ENCODE measurements at places on chromosomes 7 and 10. TPM values are rescaled to one million over a fixed set of nuclear protein-coding genes. Genes with fewer than 3 reads are reported as not detected.
A peak's percentile ranks its signal among the peaks of the same experiment; 100 is the strongest.

DNA sequence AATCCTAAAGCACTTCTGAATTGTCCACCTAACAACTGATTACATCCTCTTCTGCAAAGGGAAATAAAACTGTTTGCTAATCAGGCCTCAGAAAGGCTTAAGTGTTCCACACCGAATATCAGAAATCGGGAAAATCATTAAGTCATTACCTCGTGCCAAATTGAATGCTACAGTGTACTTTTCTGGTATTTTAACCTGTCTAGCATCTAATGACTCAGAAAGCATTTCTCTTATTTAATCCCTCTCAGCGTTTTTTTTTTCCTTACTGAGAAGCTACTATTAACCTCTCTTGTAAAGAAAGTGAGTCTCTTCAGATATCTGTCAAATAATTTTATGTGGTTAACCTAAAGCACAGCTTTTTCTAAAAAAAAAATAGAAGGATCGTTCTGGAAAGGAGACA lies 28.6 kb downstream of the VIM start:
- DNase-seq = no peak

- no peak for DNase-seq
Measured at GRCh38 chr7:156640949-156641485, 443 bp downstream of the RNF32 start.

DNA sequence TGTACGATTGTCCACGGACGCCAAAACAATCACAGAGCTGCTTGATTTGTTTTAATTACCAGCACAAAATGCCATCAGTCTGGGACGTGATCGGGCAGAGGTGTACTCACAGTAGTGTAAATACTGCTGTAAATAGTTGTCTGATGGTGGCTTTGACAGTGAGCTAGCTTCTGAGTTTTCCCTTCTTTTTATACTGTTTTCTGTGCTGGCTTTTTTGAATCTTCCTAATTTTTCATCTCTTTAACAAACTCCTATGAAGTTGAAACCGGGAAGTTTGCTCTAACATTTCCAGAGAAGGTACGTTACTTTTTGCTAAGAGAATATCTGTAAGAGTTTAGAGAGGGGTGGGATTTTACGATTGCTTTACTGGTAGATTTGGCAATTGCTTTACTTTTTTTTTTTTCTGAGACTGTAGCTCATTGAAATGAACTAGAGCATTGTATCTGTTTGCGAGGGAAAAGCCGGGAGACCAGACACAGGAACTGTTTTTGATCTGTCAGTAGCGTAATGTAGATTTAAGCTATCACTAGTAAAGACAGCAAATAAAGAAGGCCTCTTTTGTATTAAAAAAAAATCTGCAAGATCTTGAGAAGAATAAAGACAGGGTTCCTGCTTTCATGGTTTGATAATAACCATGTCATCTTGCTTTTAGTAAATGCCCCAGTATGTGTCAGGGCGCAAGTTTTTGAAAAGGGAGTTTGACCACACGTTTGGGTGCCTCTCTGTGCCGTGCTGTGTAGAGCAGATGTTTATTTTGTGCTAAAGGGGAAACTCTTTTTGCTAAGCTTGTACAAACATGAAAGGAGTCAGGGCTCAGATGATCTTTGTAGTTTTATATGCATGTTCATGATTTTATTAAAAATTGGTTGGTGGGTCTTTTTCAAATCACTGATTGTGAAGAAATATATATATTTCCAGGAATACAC lies 712 bp downstream of the FOXP2 start:
- DNase-seq = no peak

DNA sequence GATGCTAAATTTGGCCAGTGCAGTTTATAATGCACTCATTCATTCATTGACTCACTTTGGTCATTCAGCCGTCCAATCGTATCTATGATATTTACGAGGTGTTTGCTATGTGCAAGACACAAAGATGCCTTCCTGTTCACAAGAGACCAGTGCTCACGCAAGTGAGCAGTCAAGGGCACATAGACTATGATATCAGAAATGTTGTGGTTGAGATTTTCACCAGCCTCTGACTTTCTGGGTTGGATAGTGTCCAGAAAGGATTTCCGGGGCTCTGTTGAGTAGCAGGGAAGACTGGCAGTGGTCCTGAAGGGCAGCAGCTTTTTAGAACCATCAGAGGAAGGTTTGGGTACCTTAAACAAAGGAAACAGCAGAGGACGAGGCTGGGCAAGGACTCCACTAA lies 191.8 kb downstream of the GALNT17 start:
- DNase-seq = no peak

DNA sequence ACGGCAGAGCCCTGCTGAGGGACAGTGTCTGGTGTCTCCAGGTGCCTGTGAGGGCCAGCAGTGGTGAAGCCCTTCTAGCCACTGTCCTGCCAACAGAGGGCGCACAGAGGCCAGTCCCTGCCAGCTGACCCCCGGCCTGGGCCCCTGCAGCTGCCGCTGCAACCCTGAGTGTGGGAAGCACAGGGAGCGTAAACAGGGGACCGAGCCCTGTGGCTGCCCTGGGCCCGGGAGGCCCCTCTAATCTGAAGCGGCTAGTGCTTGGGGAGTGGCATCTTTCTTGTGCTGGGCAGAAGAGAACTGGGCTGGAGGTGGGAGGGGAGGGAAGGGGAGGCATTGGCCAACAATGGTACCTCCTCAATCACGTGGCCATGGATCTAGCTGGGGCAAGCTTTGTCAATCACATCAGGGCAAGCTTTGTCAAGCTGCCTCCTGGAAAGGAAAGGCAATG lies 34.6 kb downstream of the TRIM8 start:
- peak; percentile 68 for DNase-seq

DNA sequence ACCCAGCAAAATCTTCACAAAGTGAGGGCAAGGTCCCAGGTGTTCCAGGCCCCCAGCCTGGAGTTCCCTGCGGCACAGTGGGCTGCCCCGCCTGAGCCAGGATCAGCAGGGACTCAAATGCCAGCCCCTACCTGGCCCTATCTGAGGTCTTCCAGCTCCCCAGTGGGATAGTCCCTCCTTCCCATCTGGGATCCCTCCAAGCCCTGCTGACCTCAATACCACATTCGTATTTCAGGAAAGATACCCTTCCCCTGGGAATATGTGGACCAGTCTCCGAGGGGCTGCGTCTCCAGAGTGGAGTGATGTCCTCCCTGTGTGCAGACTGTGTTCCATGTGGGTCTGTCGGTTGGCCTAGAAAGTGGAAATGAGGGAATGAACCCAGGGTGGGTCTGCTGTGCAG lies 40.9 kb downstream of the ELFN1 start:
- no peak for DNase-seq

- peak; percentile 31 for DNase-seq
Measured at GRCh38 chr7:46489106-46489505, 568.0 kb upstream of the IGFBP3 start.

Gene RBP4
- polyA plus RNA-seq = 0.98 TPM

Gene IKZF1
- 1.2 TPM for polyA plus RNA-seq

Gene OR2A1
- polyA plus RNA-seq = 0.47 TPM

Gene TMEM139
- polyA plus RNA-seq = 1.1 TPM

Gene SFRP5
- 1.3 TPM for polyA plus RNA-seq

Data from muscle of back (tissue), 13 donors.